ENCODE measurements at places on chromosomes 3 and 15.

- no peak for DNase-seq
These were observed 35.4 kb upstream of the ESYT3 start for GRCh38 chr3:138398791-138399575.

DNA sequence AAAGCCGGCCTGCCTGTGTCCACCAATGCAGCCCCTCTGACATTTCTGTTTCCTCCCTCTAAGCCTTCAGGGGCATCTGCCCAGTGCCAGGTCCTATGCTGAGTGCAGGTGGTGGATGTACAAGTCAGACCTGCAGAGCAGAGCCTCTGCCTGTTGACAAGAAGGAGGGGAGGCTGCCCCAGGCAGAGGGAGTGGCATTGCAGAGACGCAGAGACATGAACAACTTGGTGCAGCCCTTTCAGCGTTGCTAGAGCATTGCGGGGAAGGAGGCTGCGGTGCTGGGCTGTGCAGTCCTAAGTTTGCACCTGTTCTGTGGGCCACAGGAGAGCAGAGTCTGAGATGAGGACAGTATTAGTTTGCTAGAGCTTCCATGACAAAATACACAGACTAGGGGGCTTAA is 65.2 kb downstream of the LSM3 start:
- DNase-seq = no peak

DNA sequence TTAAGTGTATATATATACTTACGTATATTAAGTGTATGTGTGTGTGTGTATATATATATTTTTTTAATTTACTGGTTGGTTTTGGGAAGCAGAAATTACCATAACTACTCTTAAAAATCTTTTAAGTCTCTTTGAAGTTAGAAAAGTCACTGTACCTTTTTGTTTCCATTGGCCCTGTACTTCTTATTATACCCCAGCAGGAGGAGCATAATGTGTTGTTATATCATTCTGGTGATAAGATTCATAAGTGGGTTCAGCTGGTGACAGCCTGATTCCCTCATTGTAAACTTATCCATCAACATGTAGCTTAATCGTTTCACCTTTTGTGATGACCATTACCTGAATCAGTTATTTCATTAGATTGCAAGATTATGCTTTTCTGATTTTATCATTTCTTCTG is 30.8 kb downstream of the MLH1 start:
- DNase-seq = no peak

DNA sequence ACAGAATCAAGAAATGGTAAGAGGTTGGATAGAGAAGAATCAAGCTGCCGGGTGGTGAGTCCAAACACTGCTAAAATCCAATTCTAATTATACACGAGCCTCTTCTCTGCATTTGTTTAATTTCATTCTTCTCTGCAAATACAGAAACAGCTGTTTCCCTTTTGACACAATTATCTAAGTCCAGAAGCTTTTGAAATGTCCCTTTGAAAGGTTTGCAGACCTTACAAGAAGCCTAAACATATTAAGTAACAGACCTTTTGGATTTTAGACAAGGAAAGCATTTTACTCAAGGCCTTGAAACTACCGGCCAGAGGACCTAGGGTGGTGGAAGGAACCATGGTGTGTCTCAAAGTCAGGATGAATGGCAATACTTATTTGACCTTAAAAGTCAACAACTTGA is 403.8 kb upstream of the ADAMTS9 start:
- no peak for DNase-seq

DNA sequence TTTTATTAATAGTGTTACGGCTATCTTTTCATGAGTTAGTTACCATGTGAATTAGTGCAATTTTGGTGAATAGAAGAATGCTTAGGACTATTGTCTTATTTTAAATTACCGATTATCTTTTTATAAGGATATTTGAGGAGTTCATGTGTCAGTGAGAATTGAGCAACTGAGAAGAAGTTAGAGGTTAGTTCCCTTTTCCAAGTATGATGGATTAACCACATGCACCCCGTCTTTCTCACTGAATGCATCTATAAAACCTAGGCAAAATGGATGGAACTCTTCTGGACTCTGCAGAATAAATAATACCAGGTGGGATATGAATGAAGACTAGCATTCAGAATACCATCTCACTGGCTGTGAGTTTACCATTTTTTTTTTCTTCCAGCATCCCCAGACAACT is 74.3 kb downstream of the TCF12 start:
- no peak for DNase-seq
